ENCODE measurements at places on chromosomes 16 and 17.

DNA sequence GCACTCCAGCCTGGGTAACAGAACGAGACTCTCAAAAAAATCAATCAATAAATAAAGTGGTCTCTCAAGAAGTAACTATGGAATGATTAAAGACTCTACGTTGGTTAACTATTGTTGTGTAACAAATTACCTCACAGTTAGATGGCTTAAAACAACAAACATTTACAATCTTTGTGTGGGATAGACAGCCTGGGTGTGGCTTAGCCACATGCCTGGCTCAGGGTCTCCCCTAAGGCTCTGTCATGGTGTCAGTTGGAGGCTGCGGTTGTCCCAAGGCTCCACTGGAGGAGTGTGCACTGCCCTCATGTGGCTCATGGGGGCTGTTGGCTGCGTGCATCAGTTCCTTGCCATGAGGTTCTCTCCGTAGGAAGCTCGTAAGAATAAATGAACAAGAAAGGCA lies 294.5 kb downstream of the SNX29 start:
- DNase-seq, result no peak

- no peak for DNase-seq
Measured at GRCh38 chr16:28540346-28540745, 1.6 kb upstream of the NUPR1 start.

DNA sequence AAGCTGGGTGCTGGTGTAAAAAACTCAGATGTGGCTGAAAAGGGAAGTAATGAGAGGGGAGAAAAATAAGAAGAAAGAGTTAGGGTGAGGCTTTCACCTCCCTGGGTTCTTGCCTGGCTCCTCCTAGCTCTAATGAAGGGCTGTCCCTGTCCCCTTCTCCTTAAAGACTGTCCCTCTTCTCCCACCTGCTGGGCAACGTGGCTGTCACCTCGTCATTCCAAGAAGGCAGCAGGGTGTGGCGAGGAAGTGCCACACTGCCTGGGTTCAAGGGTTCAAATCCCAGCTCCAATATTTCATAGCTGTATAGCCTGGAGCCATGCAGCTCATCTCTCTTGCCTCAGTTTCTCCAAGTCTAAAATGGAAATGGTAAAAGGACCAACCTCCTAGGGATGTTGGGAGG lies 122.5 kb upstream of the CACNG5 start:
- no peak for DNase-seq

DNA sequence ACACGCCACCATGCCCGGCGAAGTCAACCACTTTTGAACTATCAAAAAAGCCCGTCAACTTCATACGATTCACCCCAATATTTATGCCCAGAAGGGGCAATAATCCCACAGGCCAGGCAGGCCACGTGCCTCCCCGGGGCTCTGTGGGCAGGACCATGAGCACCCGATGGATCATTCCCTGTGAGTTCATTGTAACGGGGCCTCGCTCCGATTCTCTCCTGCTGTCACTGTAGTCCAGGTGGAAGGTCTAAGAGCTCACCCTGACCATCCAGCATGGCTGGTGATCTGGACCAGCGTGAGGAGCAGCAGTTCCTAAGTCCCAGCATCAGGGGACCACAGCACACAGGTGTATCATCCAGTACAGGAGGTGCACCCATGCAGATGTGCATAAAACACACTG lies 77.5 kb upstream of the DOC2B start:
- no peak for DNase-seq

DNA sequence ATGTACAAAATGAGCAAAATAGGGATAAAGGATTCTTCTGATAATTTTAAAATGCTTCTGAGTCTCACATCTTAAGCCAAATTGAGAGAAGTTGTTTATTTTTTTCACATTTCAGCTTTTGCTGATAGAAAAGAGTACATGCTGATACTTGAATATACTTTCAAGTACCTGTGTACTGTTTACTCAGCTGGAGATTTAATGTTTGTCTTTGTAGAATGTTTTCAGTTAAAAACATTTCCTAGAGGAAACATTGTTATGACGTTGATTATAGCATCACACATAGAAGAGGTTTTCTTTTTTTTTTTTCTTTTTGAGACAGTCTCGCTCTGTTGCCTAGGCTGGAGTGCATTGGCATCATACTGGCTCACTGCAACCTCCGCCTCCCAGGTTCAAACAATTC lies 19.7 kb downstream of the ESRP2 start:
- no peak for DNase-seq

GRCh38 chr17:64385187-64386083 lies 5.2 kb downstream of the PECAM1 start:
- no peak for DNase-seq

DNA sequence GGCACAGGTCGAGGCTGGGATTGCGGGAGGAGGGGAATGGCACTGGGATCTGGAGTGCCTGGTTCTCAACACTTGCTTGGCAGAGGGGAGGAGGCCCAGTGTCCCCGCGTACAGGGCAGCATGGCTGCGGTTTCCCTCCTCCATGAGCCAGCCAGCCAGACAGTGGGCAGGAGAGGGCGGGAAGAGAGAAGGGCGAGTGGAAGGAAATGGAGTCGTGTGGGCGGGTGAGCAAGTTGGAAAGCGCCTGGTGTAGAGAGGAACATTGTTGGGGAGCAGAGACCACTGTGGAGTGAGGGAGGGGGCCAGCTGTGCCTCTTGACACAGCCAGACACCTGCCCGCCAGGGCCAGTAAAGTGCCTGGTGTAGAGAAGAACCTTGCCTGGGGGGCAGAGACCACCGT lies 130.5 kb downstream of the OR1D5 start:
- DNase-seq, result no peak

GRCh38 chr16:59341368-59341767 lies 607.3 kb upstream of the GOT2 start:
- DNase-seq, result no peak

- peak; percentile 31 for DNase-seq
Measured at GRCh38 chr16:85553436-85554113, 59.5 kb upstream of the GSE1 start.

Measured in naive thymus-derived CD8-positive, alpha-beta T cell (primary cell).